Stimulated activated CD8-positive, alpha-beta memory T cell treated with anti-CD3 and anti-CD28 coated beads, Interleukin-7, amount 100 ng/mL, for 1 hour (primary cell): ENCODE measurements at places on chromosomes 11 and 22.

DNA sequence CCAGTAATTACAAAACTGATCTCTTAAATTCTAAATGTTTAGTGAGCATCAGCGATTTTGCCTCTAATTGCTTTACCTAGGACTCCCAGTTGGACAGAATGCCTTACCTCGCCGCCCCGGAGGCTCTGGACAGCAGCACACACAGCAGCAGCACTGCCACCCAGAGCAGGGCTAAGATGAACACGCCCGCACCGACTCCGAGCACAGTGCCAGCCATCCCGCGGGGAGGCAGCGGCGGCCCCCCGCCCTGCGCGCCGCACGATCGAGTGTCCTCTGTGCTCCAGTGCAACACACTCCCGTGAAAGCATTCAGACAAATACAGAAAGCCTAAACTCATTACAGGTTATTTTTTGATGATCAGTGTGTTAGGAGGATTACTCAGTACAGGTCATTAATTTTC is 9.4 kb downstream of the TMEM218 start:
- DNase-seq: no peak

GRCh38 chr22:27895600-27895999 is 23.5 kb downstream of the PITPNB start:
- DNase-seq: no peak

- no peak for DNase-seq
These were observed 46.4 kb upstream of the ALX4 start for GRCh38 chr11:44356351-44356750.

GRCh38 chr22:49151256-49152126 is 676.2 kb downstream of the BRD1 start:
- DNase-seq: no peak

- no peak for DNase-seq
These were observed 7.5 kb downstream of the ASCC2 start for GRCh38 chr22:29830585-29830984.

GRCh38 chr11:97895572-97895971 is 1125.2 kb upstream of the CNTN5 start:
- no peak for DNase-seq

- no peak for DNase-seq
These were observed 25.8 kb downstream of the ACAT1 start for GRCh38 chr11:108147150-108147549.

DNA sequence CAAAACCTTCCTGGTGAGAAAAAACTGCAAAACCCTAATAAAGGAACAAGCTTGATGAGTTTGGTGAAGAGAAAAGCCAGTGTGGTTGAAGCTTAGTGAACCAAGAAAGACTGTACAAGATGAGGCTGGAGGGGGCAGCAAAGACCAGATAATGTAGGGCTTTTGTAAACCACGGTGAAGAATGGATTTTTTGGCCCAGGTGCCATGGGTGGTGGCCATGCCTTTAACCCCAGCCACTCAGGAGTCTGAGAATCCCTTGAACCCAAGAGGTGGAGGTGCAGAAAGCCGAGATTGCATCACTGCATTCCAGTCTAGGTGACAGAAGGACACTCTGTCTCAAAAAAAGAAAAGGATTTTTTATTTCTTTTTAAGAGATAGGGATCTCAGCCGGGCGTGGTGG is 5.0 kb upstream of the ZDHHC5 start:
- DNase-seq: no peak

- DNase-seq: no peak
These were observed 31.0 kb downstream of the SIK2 start for GRCh38 chr11:111633248-111633647.

DNA sequence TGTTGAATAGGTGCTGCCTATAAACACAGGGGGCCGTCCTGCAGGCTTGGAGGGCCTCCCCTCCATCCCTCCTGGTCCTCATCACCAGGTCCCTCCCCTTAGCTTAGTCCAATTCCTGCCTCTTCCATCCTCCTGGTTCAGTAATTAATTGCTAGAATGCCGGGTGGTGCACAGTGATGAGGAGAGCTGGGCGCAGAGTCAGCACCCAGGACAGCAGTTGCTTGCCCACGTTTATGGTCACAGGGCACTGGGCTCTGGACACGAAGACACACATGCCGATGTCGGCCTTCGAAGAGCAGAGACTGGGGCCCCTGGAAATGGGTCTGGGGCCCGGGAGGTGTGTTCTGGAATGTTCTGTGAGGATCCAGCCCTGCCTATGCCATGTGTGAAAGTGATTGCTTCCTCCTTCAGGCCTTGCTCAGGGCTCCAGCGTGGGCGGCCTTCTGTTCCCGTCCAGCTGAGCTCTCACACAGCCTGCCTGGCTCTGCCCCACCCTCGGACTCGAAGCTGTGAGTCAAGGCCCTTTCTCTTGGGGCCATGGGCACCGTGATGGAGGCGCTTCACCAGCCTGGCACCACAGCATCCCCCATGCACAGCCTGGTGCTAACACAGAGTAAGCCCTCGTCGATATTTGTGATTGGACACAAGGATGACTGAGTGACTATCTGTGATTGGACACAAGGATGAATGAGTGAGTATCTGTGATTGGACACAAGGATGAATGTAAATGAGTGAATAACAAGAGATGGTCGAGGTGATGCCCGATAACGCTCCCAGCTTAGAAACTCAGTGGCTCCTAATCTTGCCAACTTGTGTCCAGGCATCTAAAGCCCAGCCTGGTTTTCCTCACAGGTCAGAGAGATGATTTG is 884.7 kb downstream of the BRD1 start:
- DNase-seq: no peak

DNA sequence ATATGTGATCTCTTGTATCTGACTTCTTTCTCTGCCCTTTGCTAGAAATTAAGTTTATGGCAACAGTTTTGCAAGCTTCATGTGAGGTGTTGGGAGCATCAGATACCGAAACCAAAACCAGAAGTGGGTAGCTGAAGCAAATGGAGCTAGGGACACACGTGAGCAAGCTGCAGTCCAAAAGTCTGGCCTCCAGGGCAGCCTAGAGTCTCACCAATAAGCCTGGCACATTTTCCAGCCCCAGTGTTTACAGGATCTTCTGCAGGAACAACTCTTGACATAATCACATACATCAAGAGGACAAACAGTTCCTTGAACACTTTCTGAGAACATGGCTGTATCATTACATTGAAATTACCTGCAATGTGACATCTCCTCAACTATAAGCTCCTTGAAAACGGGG is 114.1 kb downstream of the LARGE1 start:
- no peak for DNase-seq

- no peak for DNase-seq
These were observed 30.2 kb upstream of the TMPRSS5 start for GRCh38 chr11:113736323-113736722.

DNA sequence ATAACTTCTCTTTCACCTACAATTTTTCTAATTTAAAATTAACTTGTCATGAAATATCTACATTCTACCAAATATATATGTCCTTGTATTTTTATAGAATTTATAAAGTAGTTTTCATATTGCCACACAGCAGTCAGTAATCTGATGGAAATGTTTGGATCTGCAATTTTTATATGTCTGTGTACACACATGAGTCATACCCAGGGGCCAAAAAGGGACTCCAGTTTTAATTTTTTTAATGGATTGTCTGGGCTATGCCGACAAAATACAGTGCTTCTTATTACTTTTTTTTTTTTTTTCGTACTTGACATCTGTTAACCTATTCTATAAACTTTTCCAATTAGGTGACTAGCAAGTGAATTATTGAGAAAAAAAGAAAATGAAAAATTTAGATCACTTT is 6.3 kb downstream of the GUCY1A2 start:
- DNase-seq: no peak

- DNase-seq: no peak
These were observed 198.8 kb upstream of the KIRREL3 start for GRCh38 chr11:127199306-127199801.

DNA sequence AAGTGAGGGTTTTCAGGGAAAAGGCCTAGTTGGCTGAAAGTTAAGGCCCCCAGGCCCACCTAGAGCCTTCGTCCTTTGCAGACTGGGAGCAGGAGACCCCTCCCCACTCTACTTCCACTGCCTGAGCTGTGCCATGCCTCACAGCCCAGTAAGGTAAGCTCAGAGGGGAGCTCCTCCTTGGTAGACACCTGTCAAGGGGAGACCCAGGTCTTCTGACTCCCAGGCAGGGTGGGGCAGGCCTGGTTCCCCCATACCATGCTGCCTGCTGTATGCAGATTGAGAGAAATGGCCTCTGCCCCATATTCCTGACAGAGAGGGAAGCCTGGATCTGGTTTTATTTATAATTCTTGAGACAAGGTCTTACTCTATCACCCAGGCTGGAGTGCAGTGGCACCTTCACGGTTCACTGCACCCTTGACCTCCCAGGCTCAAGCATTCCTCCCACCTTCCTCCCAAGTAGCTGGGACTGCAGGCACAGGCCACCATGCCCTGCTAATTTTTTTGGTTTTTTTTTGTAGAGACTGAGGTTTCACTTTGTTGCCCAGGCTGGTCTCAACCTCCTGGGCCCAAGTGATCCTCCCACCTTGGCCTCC is 697 bp downstream of the RAB36 start:
- no peak for DNase-seq

- no peak for DNase-seq
These were observed 999 bp downstream of the FGF3 start for GRCh38 chr11:69818231-69818602.

DNA sequence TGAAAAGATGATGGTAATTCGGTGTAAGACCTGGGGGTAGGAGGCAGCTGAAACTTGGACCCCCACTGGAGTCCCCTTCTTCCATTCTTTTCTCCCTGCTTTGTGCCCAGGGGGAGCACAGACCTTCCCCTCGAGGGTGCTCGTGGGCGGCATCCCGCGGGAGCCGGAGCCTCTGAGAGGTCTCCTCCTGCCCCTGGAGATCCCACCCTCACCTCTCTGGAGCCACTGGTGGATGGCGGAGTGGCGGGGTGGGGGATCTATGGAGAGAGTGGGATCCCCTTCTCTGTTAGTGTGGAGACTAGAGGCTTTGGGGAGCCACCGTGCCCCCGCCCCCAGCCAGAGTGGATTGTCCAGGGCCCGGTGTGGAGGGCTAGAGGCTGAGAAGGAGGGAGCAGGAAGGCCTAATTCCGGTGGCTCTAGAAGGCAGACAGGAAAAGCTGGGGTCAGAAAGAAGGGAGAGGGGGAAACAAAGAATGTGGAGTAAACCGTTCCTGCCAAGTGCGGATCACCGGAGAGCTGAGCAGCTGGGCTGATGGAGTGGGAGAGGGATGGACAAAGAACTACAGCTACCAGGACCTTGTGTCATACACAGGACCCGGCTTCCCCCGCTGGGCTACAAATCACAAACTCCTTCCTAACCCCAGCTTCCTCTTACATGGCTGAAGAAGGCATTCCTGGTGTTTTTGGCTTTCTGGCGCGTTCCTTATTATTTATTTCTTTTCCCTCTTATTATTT is 41.9 kb downstream of the KCNJ1 start:
- DNase-seq: no peak

- no peak for DNase-seq
These were observed 68.6 kb downstream of the MICAL2 start for GRCh38 chr11:12179019-12179418.

- DNase-seq: peak; percentile 32
These were observed 7.3 kb upstream of the SYT7 start for GRCh38 chr11:61587951-61588727.

DNA sequence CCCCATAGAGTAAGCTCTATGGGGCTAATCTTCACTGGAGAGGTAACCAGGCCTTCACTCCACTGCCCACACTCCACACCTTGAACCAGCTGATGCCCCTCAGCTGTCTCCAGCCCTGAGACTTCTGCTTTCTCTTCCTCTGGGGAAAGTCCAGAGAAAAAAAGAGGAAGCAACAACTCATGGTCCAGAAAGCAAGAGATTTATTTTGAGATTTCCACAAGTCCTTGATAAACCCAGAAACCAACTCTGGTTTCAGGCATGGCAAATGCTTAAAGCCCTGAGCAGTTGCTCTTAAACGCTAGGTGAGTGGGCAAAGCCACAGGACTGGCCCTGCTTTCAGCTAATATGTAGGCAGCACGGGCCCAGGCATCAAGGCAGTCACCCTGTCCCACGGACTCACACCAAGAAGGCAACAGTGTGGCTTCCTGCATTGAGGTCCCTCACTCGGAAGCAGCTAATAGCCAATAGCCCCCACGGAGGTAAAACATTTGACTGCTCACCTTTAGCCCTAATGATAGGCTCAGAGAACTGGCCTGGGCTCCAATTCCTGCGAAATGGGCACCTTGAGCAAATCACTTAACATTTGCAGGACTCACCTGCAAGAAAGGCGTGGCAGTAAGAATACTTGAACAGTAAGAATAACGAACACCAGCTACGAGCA is 4.3 kb downstream of the CYB561A3 start:
- DNase-seq: no peak

- no peak for DNase-seq
These were observed 335 bp downstream of the TMEM138 start for GRCh38 chr11:61362542-61362875.

- DNase-seq: no peak
These were observed 371.6 kb downstream of the CADM1 start for GRCh38 chr11:115132436-115133228.

GRCh38 chr22:20438427-20438677 is 727 bp upstream of the SCARF2 start:
- DNase-seq: no peak

- no peak for DNase-seq
These were observed 9.7 kb downstream of the OR5AN1 start for GRCh38 chr11:59368238-59369022.

DNA sequence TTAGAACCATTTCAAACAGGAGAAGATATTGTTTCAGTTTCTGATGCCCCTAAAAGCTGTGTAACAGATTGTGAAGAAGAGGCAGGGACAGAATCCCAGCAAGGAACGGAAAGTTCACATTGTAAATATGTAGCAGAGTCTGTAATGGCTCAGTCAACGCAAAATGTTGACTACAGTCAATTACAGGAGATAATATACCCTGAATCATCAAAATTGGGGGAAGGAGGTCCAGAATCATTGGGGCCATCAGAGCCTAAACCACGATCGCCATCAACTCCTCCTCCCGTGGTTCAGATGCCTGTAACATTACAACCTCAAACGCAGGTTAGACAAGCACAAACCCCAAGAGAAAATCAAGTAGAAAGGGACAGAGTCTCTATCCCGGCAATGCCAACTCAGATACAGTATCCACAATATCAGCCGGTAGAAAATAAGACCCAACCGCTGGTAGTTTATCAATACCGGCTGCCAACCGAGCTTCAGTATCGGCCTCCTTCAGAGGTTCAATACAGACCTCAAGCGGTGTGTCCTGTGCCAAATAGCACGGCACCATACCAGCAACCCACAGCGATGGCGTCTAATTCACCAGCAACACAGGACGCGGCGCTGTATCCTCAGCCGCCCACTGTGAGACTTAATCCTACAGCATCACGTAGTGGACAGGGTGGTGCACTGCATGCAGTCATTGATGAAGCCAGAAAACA is 40.8 kb downstream of the IGLL1 start:
- DNase-seq: peak; percentile 53

DNA sequence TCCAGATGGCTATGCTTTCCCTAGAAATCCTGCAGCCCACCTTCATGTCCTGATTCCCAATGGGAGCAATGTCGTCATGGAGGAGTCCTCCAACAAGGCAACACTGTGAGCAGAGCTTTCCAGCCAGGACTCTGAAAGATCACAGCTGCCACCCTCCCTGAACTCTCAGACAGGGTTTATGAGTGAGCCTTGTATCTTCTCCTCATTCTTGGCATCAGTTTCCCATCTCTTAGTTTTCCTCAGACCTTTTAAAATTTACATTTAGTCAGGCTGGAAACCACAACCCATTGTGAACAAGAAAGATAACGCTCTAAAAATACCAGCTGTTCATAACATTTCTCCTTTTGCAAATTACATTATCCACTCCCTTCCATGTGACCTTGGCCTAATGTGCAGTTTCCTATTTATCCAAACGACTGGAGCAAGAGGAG is 15.6 kb upstream of the LYVE1 start:
- no peak for DNase-seq
